ENCODE measurements at places on chromosomes 11 and 22.

DNA sequence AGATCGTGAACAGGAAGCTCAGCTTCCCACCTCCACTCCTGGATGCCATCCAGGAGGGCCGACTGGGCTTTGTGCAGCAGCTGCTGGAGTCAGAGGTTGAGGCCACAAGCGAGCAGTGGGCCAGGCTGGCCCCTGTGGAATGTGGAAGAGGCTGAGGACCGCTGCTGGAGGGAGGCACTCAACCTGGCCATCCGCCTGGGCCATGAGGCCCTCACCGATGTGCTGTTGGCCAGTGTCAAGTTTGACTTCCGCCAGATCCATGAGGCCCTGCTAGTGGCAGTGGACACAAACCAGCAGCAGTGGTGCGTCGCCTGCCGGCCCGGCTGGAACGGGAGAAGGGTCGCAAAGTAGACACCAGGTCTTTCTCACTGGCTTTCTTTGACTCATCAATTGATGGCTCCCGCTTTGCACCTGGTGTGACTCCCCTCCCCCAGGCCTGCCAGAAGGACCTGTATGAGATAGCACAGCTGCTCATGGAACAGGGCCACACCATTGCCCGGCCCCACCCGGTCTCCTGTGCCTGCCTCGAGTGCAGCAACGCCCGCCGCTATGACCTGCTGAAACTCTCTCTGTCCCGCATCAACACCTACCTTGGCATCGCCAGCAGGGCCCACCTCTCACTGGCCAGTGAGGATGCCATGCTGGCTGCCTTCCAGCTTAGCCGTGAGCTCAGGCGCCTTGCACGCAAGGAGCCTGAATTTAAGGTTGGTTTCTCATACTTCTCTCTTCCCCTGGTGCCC is 24.9 kb downstream of the ART5 start:
- no peaks in the 10 kb centered on the region for H3K36me3 ChIP-seq
- H3K4me1 ChIP-seq: no peaks in the 10 kb centered on the region

DNA sequence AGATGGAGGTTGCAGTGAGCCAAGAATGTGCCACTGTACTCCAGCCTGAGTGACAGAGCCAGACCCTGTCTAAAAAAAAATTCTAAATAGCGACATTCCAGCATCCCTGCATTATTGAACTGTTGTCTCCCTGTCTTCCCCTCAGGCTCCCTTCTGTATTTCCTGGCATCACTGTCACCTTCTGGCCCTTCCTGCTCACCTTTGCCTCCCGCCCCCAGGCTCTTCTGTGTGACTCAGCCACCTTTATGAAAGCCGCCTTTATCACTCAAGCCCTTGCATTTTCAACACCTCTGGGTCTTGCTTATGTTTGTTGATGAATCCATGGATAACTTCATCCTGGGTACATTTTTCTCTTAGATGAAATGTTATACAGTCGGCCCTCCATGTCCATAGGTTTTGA is 21.1 kb downstream of the UBASH3B start:
- no peak for DNase-seq
- H3K4me3 ChIP-seq: no peak overlapping the region
- H3K4me1 ChIP-seq: no peaks in the 10 kb centered on the region
- no peaks in the 10 kb centered on the region for H3K27me3 ChIP-seq
- no peaks in the 10 kb centered on the region for H3K36me3 ChIP-seq

DNA sequence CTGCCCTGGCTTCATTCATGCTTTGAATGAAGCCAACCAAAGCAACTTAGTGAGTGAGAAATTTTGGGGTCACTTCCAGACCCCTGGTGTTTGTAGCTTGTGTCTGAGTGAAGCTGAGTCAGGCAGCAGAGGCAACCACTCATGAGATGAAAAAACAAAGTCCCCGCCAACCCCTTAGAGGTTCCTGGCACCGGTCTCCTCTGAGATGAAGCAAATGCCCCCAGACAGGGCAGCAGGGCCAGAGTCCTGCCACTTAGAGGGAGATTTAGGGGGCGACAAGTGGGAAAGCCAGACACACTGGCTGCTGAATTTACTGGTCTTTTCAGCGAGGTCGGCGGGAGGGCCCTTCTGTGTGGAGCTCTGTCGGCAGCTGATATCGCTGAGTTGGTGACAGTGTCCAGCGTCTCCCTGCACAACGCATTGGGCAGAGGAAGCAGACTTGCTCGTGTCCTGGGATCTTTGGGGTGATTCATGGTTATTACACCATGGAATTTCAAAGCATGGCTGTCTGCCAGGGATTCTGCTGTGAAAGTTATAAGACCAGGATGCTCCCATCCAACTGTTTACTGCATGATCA is 482.6 kb downstream of the MIAT start:
- H3K4me3 ChIP-seq: no peak overlapping the region
- DNase-seq: no peak
- no peak overlapping the region for H3K27ac ChIP-seq
- H3K4me1 ChIP-seq: no peaks in the 10 kb centered on the region

GRCh38 chr11:125078516-125079140 is 15.5 kb downstream of the SLC37A2 start:
- no peaks in the 10 kb centered on the region for H3K27me3 ChIP-seq
- H3K27ac ChIP-seq: no peak overlapping the region
- H3K4me1 ChIP-seq: peaks cover 9% of the 10 kb centered on the region
- DNase-seq: no peak
- H3K4me3 ChIP-seq: no peak overlapping the region

Measured in esophagus squamous epithelium (tissue), 5 donors.